ENCODE measurements at places on chromosomes 7 and 10.

GRCh38 chr7:136656516-136656915, 211.9 kb upstream of the CHRM2 start:
- H3K27ac ChIP-seq = no peak overlapping the region
- H3K36me3 ChIP-seq = no peaks in the 10 kb centered on the region
- H3K4me1 ChIP-seq = no peaks in the 10 kb centered on the region
- ATAC-seq = no peak
- H3K27me3 ChIP-seq = no peaks in the 10 kb centered on the region

DNA sequence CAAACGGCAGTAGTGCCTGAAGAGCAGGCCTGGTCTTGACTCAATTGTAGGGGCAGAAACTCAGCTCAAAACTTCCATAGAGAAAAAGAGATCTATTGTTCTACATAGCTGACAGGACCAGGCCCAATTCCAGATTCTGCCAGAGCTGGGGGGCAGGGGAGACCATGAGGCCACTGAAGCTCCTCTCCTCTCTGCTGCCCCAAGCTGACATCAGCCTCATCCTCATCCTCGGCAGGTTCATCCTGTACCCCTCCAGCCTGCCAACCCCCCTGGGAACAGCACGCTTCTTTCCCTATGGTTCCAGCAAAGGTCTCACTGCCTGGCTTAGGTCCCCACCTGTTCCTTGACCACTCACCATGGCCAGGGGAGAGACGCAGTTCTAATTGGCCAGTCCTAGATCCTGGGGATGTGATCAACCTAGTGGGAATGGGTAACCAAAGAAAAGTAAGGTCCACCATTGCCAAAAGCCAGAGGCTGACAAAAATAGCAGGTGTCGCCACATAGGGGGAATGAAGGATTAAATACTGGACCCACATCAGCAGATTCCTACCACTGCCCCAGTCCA, 42.9 kb downstream of the CCDC3 start:
- no peak overlapping the region for H3K4me3 ChIP-seq
- H3K27me3 ChIP-seq = no peaks in the 10 kb centered on the region
- no peaks in the 10 kb centered on the region for H3K36me3 ChIP-seq

- no peak overlapping the region for H3K4me3 ChIP-seq
- H3K27me3 ChIP-seq = peaks cover 33% of the 10 kb centered on the region
- H3K4me1 ChIP-seq = no peaks in the 10 kb centered on the region
- no peaks in the 10 kb centered on the region for H3K36me3 ChIP-seq
- H3K27ac ChIP-seq = no peak overlapping the region
- no peak for ATAC-seq
These were observed 59.5 kb downstream of the ACADSB start for GRCh38 chr10:123068087-123068853.

GRCh38 chr10:88920198-88920597, 32.4 kb downstream of the ACTA2 start:
- H3K4me3 ChIP-seq = no peak overlapping the region
- no peaks in the 10 kb centered on the region for H3K36me3 ChIP-seq
- no peak for ATAC-seq
- H3K27me3 ChIP-seq = no peaks in the 10 kb centered on the region

DNA sequence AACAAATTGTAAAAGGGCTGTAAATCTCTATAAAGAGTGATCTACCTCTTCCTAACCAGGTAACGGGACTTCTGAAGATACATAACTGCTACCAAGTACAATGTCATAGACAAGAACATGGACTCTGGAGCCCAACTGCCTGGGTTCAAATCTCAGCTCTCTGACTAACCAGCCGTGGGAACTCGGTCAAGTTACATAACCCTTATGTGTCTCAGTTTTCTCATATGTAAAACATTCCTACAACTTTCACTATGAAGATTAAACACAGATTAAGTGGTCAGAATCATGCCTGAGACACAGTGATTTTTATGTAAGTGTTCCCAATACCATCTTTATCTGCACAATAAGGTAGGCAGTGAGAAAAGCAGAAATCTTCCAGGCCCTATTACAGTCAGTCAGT, 52.6 kb downstream of the ITGB1 start:
- H3K27ac ChIP-seq = no peak overlapping the region
- peaks cover 4% of the 10 kb centered on the region for H3K36me3 ChIP-seq
- ATAC-seq = no peak
- no peak overlapping the region for H3K4me3 ChIP-seq
- peaks cover 18% of the 10 kb centered on the region for H3K4me1 ChIP-seq
